ENCODE measurements at places on chromosomes 16 and 17. TPM values are rescaled to one million over a fixed set of nuclear protein-coding genes. Genes with fewer than 3 reads are reported as not detected.

The DPEP3 gene
- not detected for total RNA-seq

The YBX2 gene
- not detected for total RNA-seq

The PVALEF gene
- total RNA-seq: not detected

The CACNG1 gene
- total RNA-seq: not detected

The KRTAP1-1 gene
- not detected for total RNA-seq
